ENCODE measurements at places on chromosomes 4 and X.

GRCh38 chr4:8304827-8305695 lies 35.5 kb downstream of the HTRA3 start:
- peaks cover 2% of the 10 kb centered on the region for H3K36me3 ChIP-seq
- no peaks in the 10 kb centered on the region for H3K4me1 ChIP-seq
- no peak for DNase-seq
- H3K27me3 ChIP-seq = peaks cover 20% of the 10 kb centered on the region
- H3K27ac ChIP-seq = no peak overlapping the region

DNA sequence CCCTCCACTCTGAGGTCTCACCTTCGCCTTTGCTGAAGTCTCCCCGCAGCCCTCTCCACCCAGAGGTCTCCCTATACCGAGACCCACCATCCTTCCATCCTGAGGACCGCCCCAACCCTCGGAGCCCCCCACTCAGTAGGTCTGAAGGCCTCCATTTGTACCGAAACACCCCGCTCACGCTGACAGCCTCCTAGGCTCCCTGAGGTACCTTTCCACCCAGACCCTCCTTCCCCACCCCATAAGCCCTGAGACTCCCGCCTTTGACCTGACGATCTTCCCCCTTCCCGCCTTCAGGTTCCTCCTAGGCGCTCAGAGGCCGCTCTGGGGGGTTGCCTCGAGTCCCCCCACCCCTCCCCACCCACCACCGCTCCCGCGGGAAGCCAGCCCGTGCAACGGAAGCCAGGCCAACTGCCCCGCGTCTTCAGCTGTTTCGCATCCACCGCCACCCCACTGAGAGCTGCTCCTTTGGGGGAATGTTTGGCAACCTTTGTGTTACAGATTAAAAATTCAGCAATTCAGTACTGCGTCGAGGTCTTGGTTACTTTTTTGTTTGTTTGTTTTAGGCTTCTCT lies 5.0 kb downstream of the SOD3 start:
- H3K27ac ChIP-seq = no peak overlapping the region
- no peaks in the 10 kb centered on the region for H3K36me3 ChIP-seq
- no peaks in the 10 kb centered on the region for H3K4me1 ChIP-seq

- H3K27me3 ChIP-seq = no peaks in the 10 kb centered on the region
- no peak overlapping the region for H3K4me3 ChIP-seq
- no peak overlapping the region for H3K27ac ChIP-seq
- no peaks in the 10 kb centered on the region for H3K36me3 ChIP-seq
- H3K4me1 ChIP-seq = no peaks in the 10 kb centered on the region
Measured at GRCh38 chr4:114999880-115000279, 113.5 kb downstream of the NDST4 start.

GRCh38 chr4:6955261-6955911 lies 45.8 kb downstream of the TBC1D14 start:
- no peak overlapping the region for H3K4me3 ChIP-seq
- H3K27me3 ChIP-seq = no peaks in the 10 kb centered on the region
- no peaks in the 10 kb centered on the region for H3K36me3 ChIP-seq
- H3K27ac ChIP-seq = no peak overlapping the region

- H3K4me1 ChIP-seq = no peaks in the 10 kb centered on the region
- no peak for DNase-seq
- H3K27me3 ChIP-seq = no peaks in the 10 kb centered on the region
Measured at GRCh38 chr4:122045533-122045932, 93.7 kb upstream of the TRPC3 start.

- H3K4me1 ChIP-seq = no peaks in the 10 kb centered on the region
- H3K27me3 ChIP-seq = peaks cover 5% of the 10 kb centered on the region
- H3K27ac ChIP-seq = no peak overlapping the region
- peaks cover 9% of the 10 kb centered on the region for H3K36me3 ChIP-seq
Measured at GRCh38 chr4:128591482-128591881, 218.0 kb upstream of the JADE1 start.

- H3K27me3 ChIP-seq = no peaks in the 10 kb centered on the region
- no peak overlapping the region for H3K27ac ChIP-seq
- H3K4me1 ChIP-seq = no peaks in the 10 kb centered on the region
Measured at GRCh38 chr4:85807247-85807950, 332.4 kb downstream of the ARHGAP24 start.

DNA sequence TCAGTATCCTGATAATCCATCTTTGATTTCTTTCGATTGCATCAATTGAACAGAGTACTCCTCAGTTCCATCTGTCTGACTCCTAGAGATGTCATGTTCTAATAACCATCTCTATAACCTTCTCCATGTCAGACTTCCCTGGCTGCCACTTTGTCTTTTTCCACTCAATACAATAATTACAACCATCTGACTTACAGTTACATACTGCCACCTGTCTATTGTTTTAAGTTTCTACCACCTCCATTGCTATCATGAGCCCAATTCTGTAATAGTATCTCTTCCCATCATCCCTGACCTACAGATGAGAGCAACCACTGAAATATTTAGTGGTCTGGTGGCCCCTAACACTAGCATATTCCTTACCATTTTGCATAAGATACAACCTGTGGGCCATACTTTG lies 439.2 kb upstream of the FAM47C start:
- no peak overlapping the region for H3K27ac ChIP-seq
- no peaks in the 10 kb centered on the region for H3K27me3 ChIP-seq
- no peaks in the 10 kb centered on the region for H3K36me3 ChIP-seq
- H3K4me1 ChIP-seq = no peaks in the 10 kb centered on the region

DNA sequence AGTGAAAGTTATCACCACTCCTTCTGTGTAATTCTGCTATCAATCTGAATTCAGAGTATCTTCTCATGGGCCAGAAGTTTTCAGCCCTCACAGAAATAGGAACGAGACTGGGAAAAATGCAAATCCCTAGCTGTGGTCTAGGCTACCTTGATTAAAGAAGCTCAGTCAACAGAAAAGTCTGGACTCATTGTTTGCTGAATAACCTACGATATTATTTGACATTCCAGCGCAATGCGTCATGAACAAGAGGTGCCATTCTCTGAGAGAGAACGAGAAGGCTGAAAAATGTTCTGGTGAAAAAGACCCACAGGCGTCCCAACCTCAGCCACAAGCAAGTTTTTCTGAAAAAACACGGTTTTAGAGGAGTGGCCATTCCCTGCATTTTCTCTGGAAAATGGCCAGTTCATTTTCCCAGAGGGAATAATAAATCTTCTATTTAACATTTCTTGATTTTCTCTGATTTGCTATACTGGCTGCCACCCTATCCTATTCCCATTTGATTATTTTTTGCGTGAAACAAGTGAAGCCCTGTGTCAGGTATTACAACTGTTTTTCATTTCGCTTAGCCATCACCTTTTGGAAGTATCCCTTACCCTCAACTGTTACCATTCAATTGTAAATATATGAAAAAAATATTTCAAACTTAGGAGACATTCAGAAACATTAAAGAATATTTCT lies 1117.6 kb upstream of the PRKX start:
- no peak overlapping the region for H3K27ac ChIP-seq
- H3K36me3 ChIP-seq = no peaks in the 10 kb centered on the region
- DNase-seq = no peak

DNA sequence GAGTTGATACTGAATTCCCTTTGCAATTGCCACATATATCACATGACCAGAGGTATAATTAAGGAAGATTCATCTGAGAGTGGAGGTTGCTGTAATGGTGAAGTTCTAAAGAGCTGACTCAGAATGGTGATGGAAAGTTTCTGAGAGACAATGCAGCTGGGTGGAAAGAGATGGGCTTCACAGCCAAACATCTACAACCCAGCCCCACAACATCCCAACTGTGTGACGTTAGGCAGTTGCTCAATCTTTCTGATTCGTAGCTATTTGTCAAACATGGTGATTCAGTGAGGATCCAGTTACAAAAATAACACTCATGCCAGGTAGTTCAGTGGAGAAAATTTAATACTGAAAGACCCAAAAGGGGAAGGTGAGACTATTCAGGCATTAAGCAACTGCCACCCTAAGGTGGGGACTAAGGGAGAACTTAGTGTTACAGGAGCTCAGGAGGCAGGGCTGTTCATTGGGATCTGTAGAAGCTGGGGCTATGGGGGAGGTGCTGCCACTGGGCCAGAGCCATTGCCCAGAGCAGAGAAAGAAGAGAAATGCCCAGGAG lies 6.9 kb upstream of the AFF1 start:
- peaks cover 7% of the 10 kb centered on the region for H3K4me1 ChIP-seq
- H3K27me3 ChIP-seq = no peaks in the 10 kb centered on the region
- peaks cover 14% of the 10 kb centered on the region for H3K36me3 ChIP-seq
- no peak for DNase-seq
- H3K4me3 ChIP-seq = no peak overlapping the region

DNA sequence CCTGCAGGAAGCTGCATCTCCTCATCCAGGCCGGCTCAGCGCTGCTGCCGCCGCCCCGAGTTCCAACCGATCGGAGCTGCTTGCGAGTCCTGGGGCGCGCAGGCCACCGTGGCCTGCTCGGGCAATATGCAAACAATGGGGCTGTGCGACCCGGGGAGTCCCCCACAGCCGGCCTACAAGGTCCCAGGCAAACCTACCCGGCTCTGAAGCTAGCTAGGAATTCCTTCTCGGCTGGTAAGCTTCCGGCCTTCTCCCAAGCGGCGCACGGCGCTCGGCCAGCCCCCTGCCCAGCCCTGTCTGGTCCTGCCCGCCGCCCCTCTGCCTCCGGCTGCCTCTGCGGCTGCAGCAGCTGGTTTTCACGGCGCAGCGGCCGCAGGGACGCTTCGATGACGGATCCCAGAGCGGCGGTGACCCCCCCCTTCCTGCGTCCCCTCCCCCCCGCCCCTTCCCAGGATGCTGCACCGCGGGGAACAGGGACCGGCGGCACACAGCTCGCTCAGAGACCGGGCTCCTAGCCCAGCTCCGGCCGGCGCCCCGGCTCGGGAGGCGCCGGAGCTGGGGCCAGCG lies 59.4 kb downstream of the TSC22D3 start:
- peak overlapping the region; percentile 93 for H3K4me3 ChIP-seq
- H3K27ac ChIP-seq = peak overlapping the region; percentile 96
- peaks cover 37% of the 10 kb centered on the region for H3K4me1 ChIP-seq
- peak; percentile 7 for DNase-seq
- H3K27me3 ChIP-seq = no peaks in the 10 kb centered on the region

DNA sequence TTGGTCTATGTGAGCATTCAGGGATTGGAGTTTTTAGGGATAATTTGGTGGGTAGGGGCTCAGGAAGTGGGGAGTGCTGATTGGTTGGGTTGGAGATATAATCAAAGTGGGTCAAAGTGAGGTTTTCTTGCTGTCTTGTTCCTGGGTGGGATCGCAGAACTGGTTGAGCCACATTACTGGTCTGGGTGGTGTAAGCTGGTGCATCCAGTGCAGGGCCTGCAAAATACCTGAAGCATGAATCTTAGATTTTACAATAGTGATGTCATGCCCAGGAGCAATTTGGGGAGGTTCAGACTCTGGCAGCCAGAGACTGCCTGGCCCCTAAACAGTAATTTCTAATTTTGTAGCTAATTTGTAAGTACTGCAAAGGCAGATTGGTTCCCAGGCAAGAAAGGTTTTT lies 665.6 kb upstream of the PRKX start:
- no peaks in the 10 kb centered on the region for H3K4me1 ChIP-seq
- H3K4me3 ChIP-seq = no peak overlapping the region
- H3K27ac ChIP-seq = no peak overlapping the region
- no peaks in the 10 kb centered on the region for H3K27me3 ChIP-seq
- H3K36me3 ChIP-seq = no peaks in the 10 kb centered on the region

DNA sequence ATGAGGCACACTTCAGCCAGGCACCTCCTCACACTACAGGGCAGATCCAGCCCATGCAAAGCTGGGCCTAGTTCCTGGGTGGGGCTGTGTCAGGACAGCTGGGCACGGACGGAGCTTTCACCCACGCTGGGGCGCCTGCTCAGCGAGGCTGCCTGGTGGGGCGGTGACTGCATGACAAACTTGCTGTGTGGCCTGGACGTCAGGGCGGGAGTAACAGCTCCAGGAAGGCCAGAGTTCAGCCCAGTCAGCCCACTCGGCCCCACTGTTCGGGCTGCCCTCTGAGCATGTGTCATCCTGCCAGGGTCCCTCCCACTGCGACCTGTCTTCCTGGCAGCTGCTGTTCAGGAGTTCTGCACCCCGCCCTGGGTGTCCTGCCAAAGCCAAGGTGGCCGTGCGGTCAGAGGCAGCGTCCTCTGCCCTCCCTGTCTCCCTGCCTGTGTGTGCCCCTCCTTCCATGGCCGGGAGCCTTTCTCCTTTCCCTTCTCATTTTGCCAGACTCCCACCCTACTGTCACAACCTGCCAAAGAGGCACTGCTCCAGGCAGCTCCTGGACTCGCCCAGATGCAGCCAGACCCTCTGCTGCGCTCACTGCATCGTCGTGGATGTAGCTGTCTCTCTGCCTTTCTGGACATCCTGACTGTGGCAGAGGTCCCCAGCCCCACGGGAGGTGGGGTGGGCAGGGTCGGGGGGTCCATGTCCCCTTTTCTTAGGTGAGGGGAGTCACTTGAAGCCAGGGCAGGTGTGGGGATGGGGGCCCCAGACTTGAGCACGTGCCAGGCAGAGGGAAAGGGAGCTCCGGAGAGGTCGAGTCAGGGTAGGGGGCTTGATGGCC lies 33.0 kb upstream of the KIAA0232 start:
- H3K4me3 ChIP-seq = no peak overlapping the region
- H3K4me1 ChIP-seq = peaks cover 10% of the 10 kb centered on the region
- no peak overlapping the region for H3K27ac ChIP-seq
- peaks cover 12% of the 10 kb centered on the region for H3K27me3 ChIP-seq
- no peak for DNase-seq
- peaks cover 2% of the 10 kb centered on the region for H3K36me3 ChIP-seq

GRCh38 chr4:16865209-16865896 lies 33.1 kb downstream of the LDB2 start:
- no peak overlapping the region for H3K4me3 ChIP-seq
- DNase-seq = no peak
- H3K36me3 ChIP-seq = no peaks in the 10 kb centered on the region
- no peak overlapping the region for H3K27ac ChIP-seq

DNA sequence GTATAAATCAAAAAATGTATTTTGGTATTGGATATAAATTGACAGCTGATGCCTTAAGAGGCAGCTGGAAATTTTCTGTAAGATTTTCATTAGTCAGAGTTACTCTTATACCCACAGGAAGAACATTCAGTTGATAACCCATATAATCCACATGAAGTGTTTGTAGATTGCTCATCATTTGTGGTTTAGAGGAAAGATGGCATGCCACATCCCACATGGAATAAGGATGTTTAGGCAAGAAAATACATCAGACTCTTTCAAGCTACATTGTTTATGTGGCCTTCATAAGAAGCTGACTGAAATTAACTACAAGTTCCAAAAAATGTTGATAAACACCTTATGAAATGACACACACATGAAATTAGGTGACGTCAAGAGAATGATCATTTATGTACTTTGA lies 56.6 kb downstream of the AREG start:
- no peak for DNase-seq
- H3K4me1 ChIP-seq = no peaks in the 10 kb centered on the region
- H3K27me3 ChIP-seq = peaks cover 25% of the 10 kb centered on the region
- peaks cover 2% of the 10 kb centered on the region for H3K36me3 ChIP-seq
- no peak overlapping the region for H3K27ac ChIP-seq

DNA sequence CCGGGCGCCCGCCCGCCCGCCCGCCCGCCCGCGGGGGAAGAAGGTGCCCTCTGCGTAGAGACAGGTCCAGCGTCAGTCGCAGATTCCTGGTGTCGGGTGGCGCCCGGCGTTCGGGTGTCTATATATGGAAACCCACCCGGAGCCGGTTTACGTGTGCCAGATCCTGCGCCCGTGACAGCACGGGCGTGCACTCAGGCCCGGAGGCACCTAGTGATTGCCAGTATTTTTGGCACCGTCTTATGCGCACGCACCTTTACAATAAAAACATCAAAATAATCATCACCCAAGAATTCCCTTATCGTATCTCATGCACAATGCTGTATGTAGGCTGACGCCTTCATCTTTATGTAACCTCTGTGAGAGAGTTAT lies 519 bp downstream of the SLC25A4 start:
- peaks cover 8% of the 10 kb centered on the region for H3K4me1 ChIP-seq
- peaks cover 21% of the 10 kb centered on the region for H3K27me3 ChIP-seq
- H3K36me3 ChIP-seq = no peaks in the 10 kb centered on the region

GRCh38 chr4:1325681-1326635 lies 21.1 kb upstream of the UVSSA start:
- H3K36me3 ChIP-seq = peaks cover 6% of the 10 kb centered on the region
- no peak overlapping the region for H3K4me3 ChIP-seq
- no peak for DNase-seq
- H3K27me3 ChIP-seq = no peaks in the 10 kb centered on the region
- H3K4me1 ChIP-seq = peaks cover 19% of the 10 kb centered on the region
